CMK (cell line): ENCODE measurements at places on chromosomes 16 and 17.

- DNase-seq = no peak
Observed at GRCh38 chr17:34527908-34528470, 51.4 kb upstream of the TMEM132E start.

- peak; percentile 82 for DNase-seq
Observed at GRCh38 chr17:75131278-75132017, at the start of gene NT5C. Gene NT5C (minus strand): TSS chr17:75131742. CDS start chr17:75131707, 35 bp downstream.

- DNase-seq = no peak
Observed at GRCh38 chr17:71516149-71516548, 604.7 kb upstream of the SOX9 start.

DNA sequence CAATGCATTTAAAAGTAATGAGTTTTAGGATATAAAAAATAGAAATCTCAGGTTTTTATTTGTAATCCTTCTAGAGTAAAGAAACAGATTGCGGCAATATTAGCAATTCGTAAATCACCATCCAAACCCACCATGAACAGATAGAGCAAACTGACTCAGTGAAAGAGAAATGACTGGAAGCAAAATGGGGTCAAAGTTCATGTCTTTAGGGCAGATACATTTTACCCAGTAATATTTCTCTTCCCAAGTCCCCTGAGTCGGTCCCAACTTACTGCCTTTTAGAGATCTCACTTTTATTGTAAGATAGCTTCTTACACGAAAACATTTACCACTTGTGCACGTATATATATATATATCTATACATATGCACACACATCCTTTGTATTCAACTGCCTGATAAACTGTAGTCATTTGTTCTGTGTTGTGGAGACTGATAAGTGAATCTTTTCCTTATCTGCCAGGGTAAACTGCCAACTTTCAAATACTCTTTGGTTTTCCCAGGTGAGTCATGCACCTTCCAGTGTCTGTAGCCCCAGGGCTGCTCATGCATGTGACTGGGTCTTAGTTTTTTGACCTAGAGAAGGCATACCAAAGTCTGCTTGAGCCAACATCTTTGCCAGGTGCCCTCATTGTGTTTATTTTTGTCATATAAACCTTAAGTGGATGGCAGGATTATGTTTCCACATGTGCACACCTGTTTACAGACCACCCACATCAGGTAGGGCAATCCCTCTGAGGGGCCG lies 7.8 kb upstream of the IRF8 start:
- DNase-seq = no peak

DNA sequence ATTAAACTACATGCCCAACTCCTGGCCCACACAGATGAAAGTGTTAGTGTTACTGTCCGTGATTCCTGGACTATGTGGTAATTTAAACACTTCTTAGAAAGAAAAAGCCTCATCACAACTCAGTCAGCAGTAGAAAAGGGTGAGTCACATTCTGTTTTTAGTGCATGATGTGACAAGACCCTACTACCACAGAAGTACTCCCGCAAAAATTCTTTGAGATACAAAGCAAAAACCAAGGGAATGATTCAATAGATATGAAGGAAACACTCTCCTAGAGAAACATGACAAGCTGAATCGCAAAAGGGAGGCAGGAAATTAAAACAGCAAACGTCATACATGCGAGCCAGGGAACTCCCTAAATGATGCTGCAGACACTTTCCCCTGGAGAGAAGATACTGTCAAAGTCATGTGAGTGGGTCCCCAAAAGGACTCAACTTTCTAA lies 14.4 kb downstream of the SNN start:
- DNase-seq = no peak

DNA sequence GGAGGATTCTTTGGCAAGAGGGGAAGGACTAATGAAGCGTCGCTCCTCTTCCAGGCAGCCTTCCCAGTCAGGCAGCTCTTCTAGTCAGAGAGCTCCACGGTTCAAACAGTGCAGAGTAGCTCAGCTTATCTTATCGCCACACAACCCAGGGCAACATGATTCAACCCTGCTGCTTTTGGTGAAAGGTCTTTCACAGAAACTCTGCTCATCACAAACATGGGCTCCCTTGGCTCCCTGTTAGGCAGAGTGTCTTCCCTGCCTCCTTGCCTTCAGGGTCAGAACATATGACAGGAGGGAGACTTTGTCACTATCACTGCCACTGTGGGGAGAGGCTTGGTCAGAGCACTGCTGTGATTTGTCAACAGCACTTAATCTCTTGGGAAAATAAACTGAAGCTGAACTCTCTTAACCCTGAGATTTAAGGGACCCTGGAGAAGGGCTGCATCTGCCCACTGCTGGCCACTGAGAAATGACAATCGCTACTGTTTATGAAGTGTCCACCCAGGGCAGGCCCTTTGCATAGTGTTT lies 6.9 kb upstream of the SLC13A2 start:
- no peak for DNase-seq

- DNase-seq = no peak
Observed at GRCh38 chr17:41835214-41835799, 725 bp downstream of the NT5C3B start.

DNA sequence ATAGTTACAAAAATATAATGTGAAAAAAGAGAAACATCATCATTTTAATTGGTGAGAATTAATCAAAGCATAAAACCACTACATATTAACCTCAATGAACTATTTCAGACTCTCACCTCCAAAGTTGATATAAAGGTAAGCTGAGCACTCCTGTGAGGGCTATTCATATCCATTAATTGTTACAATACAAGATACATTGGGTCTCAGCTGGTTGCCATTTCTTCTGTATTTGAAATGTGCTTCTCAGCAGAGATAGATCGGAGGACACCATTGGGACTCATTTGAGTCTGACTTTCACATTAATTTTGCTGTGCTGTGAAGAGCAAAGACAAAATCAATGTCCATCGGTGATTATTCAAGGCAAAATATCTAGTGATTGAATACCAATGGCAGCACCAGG lies 459.5 kb upstream of the GOT2 start:
- DNase-seq = no peak

GRCh38 chr16:57689762-57690558 lies 4.6 kb upstream of the DRC7 start:
- DNase-seq = peak; percentile 100

- DNase-seq = no peak
Observed at GRCh38 chr16:5381481-5381880, 283.9 kb upstream of the EEF2KMT start.

- no peak for DNase-seq
Observed at GRCh38 chr16:79066561-79066960, 534.0 kb downstream of the MAF start.

DNA sequence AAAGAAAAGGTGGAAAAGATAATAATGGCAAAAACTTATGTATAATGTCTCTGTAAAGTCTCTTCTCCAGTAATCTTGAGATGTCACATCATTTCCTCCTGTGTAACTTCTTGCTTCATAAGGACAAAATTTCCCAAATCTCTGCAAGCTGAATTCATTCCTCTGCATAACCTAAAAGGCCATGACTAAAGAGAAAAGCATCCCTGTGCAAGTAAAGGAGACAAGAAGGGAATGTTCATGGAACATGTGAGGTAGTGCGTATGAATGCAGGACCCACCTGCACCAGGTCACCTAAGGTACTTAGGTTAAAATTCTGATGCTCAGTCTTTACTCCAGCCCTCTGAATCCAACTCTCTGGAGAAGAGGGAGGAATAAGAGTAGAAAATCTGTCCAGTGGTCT lies 46.9 kb upstream of the NLK start:
- no peak for DNase-seq

DNA sequence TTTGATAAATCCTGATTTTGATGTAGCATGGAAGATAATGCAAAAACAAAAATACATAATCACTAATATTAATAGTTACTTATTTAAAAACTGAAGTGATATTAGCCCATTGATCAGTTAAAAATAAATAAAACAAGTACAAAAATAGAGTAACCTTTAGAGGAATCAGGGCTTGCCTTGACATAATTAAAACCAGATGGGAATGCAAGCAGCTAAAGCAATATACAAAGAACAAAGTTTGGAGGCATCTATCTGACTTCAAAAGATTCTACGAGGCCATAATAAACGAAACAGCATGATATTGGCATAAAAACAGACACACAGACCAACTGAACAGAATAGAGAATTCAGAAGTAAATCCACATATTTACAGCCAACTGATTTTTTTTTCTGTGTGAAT lies 15.0 kb upstream of the HEATR3 start:
- no peak for DNase-seq

- no peak for DNase-seq
Observed at GRCh38 chr16:47463771-47464624, 2.9 kb downstream of the PHKB start.

DNA sequence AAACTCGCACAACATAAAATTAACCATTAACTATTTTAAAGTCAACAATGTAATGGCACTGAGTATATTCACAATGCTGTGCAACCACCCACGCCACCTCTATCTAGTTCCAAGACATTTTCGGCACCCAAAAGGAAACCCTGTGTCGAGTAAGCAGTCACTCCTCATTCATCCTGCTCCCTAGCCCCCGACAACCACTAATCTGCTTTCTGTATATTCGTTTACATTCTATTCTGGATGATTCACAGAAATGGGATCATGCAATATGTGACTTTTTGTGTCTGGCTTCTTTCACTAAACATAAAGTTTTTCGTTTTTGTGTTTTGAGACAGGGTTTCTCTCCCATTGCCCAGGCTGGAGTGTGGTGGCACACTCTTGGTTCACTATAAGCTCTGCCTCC lies 42.2 kb upstream of the HAPSTR1 start:
- DNase-seq = no peak

GRCh38 chr17:79562931-79563210 lies 48.0 kb downstream of the RBFOX3 start:
- no peak for DNase-seq

DNA sequence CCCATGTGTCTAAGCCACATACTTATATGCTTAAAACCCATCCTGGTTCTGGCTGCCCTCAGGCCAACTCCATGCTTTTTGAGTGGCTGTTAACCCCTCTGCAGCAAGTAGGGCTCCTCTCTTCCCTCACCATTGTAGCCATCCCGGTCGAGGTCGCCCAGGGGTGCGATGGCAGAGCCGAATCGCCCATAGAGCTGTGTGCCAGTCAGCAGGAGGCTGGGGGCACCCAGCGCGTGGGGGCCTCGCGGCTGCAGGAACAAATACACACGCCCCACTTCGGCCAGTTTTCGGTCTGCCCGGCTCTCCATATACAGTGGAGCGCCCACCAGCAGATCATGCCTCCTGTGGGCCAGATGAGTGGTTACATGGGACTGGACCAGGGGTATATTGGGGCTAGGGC lies 6.1 kb downstream of the ITGA2B start:
- DNase-seq = no peak

GRCh38 chr17:29566473-29567303 lies at the start of gene ABHD15:
Gene ABHD15 (minus strand): TSS chr17:29567037. CDS start chr17:29566966, 71 bp downstream.
- DNase-seq = no peak

DNA sequence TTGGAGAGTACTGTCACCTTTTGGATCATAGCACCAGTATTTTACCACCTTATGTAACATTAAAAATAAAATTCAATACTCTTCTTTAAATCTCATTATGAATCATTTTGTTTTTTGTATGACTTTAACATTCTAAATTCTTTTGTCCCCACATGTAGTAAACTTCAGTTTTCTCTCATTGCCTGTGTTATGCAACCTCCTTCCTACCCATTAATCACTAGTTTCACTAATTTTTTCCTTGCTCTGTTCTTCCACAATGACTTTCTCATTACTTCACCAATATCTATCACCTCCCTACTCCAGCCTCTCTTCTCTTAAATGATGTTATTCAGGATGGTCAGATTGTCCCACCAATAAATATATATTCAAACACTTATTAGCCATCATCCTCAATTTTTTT lies 68.7 kb downstream of the TTC19 start:
- DNase-seq = no peak

DNA sequence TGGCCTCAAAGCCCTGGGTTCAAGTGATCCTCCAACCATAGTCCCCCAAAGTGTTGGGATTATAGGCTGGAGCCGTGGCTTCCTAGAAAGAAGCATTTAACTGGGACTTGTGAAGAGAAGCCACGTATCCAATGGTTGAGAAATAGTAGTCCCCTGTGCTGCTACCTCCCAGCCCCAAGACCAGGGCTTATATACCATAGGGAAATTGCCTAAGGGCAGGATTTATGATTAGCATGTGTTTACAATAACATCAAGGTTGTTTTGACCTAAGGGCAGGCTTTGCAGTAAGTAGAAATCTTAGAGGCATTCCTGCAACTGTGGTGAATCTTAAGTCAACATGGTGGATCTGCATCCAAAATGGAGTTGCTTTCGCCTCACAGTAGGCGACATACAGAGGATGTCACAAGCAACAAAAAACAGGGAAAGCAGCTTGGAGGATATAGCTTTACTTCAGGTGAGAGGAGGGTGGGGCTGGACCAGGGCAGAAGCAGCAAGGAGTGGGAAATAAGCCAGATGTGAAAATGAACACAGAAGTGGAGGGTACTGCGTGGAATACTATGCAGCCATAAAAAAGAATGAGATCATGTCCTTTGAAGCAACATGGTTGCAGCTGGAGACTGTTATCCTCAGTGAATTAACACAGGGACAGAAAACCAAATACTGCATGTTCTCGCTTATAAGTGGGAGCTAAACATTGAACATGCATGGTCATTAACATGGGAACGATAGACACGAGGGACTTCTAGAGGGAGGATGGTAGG lies 18.7 kb upstream of the NSMCE1 start:
- DNase-seq = no peak

- DNase-seq = no peak
Observed at GRCh38 chr17:12398441-12399051, 267.1 kb upstream of the MYOCD start.

- no peak for DNase-seq
Observed at GRCh38 chr17:1709971-1710806, at the start of gene TLCD2. Gene TLCD2 (minus strand): TSS chr17:1710377. CDS start chr17:1710242, 135 bp downstream.

DNA sequence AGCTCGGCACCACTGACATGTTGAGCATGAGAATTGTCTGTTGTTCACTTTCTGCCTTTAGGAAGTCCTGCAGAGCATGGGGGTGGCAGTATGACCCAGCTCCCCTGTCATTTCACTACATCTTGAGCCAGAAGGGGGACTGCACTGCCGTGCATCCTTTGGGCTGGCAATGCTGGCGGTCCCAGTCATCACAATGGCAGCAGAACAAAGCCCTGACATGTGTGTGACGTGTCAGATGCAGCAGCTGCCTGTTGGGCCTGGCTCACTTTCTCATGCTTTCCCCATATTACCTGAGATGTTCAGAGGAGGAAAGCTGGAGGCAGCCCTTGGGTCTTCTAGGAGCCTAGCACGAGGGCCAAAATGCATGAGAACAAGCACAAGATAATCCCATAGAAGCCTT lies 6.3 kb upstream of the ABAT start:
- DNase-seq = no peak

GRCh38 chr17:36593656-36594316 lies 2.1 kb downstream of the DHRS11 start:
- DNase-seq = no peak

GRCh38 chr17:17635126-17635525 lies 43.6 kb upstream of the PEMT start:
- DNase-seq = no peak
